Ascending aorta (tissue), 2 donors: ENCODE measurements at places on chromosomes 4 and X.

DNA sequence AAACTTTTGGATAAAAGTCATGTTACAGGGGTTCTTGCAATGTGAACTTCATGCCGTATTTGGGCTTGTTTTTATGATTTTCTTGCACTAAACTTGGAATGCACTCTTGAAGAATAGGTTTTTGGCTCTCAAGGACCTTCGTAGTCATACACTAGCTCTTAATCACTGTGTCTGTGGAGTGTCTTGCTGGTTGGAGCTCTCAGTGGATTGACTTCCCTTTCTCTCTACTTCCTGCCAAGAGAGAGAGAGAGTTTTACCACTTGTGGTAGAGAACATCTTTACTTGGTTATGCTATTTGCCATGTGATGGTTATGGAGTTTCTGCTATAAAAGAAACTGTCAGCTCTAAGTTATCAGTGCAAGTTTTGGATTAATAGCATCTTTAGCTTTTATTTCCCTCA lies 112.4 kb downstream of the BMPR1B start:
- no peak for DNase-seq

DNA sequence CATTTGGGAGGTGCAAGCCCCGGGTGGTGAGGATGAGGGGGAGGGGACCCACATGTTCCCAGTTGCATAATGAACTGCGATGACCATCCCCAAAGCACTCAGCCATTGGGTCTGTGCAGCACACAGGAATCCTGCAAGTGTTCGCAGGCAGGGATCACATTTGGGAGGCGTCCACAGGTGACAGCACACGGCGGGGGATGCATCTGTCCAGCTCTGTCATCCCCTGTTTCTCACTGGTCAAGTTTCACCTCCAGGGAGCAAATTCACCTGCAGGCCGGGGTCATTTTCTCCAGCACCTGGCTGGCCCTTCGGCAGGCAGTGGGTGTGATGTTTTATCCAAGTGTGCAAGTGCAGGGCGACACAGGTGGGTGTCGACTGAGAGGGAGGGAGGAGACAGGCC lies 33.3 kb upstream of the SORCS2 start:
- DNase-seq = no peak

GRCh38 chr4:3074846-3075651 lies 568 bp downstream of the HTT start:
- DNase-seq = peak; percentile 39

GRCh38 chrX:2664502-2664901 lies 26.6 kb upstream of the CD99 start:
- no peak for DNase-seq

- DNase-seq = no peak
Observed at GRCh38 chr4:130608121-130608520, 1512.2 kb downstream of the C4orf33 start.

DNA sequence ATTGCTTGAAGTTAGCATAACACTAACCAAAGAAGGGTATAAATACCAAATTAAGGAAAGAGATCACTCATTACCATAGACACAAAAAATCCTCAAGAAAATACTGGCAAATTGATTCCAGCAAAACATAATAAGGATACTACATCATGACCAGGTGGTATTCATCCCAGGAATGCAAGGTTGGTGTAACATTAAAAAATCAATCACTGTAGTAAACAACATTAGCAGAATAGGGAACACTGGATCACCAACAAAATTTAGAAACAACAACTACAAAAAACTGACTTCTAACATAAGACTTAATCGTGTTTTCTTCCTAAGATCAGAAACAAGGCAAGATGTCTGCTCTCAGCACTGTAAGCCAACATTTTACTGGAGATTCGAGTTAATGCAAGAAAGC lies 14.1 kb downstream of the GAK start:
- DNase-seq = no peak

GRCh38 chrX:28487818-28488217 lies 99.4 kb upstream of the IL1RAPL1 start:
- DNase-seq = no peak

DNA sequence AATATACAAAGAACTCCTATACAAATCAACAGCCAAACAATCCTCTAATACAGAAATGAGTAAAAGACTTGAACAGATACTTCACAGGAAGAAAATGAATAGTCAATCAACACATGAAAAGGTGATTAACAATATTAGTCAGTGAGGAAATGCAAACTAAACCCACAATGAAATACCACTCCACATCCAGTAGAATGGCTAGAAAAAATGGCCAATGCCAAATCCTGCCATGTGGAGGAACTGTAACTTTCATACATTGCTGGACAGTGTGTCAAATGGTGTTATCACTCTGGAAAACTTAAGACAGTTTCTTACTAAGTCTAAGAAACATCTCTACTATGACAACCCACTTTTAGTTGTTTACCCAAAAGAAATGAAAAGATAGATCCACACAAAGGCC lies 59.5 kb downstream of the NSG1 start:
- DNase-seq = no peak

- DNase-seq = no peak
Observed at GRCh38 chr4:83083925-83084475, 30.5 kb downstream of the PLAC8 start.
